ENCODE measurements at places on chromosomes 2 and 18. TPM values are rescaled to one million over a fixed set of nuclear protein-coding genes. Genes with fewer than 3 reads are reported as not detected.

LHCGR gene
- total RNA-seq: not detected

OTOF gene
- total RNA-seq: 0.87 TPM

ASXL2 gene
- 33.9 TPM for total RNA-seq

ALPI gene
- total RNA-seq: not detected

PROC gene
- total RNA-seq: not detected

ZNF804A gene
- not detected for total RNA-seq

CRYBA2 gene
- not detected for total RNA-seq

ALPG gene
- total RNA-seq: not detected

DNA sequence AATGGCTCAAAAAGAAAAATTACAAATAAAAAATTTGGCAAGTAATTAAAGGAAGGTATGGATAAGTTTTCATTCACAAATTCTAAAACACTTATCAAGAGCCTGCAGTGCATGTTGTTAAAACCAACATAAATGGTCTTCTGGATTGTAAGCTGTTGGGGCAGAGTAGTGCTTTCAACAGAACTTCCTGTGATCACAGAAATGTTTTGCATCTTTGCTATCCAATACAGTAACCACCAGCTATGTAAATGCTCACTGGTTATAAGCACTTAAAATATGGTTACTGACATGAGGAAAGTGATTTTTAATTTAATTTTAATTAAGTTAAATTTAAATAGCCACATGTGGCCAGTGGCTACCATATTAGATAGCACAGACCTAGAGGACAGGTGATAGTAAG, 133.1 kb downstream of the NBAS start:
- no peak for DNase-seq

DNA sequence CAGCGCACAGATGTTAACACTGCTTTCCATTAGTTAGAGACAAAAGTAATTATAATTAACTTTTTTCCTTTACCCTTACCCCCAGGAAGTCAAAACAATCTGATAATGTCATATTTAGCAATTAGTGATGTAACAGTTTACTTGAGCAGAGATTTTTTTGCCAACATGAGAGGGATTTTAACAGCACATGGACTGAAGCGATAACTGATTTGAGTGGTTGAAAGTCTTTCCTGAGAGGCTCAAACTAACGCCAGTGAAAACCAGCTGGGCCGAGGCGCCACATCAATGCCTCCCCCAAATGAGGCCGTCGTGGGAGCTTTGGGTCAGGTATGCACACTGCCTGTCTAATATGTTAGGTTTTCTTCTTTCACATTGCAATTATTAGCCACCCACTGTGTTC, 469.9 kb upstream of the SMIM21 start:
- no peak for DNase-seq

DNA sequence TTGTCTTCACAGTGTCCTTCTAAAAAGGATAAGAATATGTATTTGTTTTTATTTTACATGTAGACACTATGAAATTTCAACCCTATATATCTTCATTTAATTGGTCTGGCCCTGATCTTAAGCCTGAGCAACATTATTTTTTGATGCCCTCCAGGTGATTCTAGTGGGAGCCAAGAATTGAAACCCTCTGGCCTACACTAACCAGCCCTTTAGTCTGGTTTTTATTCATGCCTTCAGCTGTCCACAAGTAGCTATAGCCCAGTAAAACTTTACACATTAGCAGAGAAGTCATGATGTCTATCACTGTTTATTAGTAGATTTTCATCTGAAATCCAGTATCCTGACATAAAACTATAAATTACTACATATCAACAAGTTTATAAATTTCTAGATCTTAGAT, 52.7 kb upstream of the UBXN4 start:
- no peak for DNase-seq

DNA sequence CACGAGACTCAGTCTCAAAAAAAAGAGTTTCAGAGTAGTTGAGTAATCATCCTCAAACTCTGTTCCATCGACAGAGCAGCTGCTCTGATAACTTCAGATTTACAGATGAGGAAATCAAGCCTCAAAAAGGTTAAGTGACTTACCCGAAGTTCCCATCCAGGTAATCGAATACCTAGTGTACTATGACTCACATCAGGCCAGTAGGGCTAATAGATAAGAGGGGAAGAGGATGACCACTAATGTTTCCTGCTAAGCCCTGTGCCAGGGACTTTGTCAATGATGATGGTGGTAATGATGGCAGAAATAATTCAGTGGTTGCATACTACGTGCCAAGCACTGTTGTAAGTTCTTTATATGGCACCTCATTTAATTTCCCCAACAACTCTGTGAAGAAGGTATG, 80.9 kb downstream of the PLB1 start:
- no peak for DNase-seq

DNA sequence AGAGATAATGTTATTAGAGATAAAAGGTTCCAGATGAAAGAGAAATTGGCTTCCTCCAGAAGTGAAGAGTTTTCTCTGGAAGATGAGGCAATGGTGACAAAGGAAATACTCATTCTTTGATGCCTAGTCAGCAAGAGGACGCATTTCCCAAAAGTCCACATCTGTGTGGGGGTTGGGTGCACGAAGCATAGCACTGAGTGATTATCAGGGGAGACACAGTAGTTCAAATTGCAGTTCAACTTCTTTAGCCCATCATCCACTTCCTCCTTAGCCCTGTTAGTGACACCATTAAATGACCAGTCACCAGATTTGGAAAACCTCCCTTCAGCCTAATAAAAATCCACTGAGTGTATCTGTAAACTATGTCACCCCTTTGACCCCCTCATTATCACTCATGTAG, 80.9 kb upstream of the PHLPP1 start:
- no peak for DNase-seq

DNA sequence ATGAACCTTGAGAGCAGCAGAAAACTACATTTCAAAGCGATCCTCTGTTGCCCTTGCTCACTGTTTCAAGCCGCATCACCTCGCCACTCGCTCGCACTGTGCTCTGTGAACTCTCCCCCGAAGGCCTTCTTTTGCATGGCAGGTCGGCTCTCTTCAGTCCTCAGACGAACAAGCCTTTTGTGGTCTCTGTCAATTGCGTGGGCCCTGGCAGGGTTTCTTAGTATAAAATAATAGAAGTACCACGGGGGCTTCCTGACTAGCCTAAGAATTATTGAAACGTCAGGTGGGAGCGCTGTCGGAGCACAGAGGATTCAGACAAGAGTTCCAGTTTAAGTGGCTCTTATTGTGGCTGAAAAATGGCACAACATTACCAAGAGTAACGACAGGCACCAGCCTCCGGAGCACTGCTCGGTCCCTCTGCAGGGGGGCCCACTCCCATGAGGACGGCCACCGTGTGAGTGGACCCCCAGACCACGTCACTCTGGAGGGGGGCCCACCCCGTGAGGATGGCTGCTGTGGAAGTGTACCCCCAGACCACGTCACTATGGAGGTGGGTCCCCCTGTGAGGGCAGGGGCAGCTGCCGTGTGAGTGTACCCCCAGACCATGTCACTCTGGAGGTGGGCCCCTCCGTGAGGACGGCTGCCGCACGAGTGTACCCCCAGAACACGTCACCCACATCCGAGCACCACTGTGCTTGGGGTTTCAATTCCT, 237.7 kb downstream of the HDAC4 start:
- no peak for DNase-seq

DNA sequence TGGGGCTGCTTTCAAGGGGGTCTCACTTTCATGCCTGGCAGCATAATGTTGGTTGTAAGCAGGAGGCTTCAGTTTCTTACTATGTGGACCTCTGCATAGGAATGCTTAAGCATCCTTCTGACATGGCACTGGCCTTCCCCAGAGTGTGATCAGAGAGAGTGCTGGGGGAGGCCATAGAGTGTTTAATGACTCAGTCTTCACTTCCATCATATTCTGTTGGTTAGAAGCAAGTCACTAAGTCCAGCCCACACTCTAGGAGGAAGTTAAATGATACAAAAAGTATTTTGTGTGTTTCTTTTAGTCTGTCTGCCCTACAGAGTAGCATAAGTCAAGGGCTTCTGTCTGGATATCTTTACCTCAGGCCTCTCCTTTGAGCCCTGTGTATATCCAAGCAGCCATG, 64.9 kb downstream of the GALNT1 start:
- DNase-seq: no peak

DNA sequence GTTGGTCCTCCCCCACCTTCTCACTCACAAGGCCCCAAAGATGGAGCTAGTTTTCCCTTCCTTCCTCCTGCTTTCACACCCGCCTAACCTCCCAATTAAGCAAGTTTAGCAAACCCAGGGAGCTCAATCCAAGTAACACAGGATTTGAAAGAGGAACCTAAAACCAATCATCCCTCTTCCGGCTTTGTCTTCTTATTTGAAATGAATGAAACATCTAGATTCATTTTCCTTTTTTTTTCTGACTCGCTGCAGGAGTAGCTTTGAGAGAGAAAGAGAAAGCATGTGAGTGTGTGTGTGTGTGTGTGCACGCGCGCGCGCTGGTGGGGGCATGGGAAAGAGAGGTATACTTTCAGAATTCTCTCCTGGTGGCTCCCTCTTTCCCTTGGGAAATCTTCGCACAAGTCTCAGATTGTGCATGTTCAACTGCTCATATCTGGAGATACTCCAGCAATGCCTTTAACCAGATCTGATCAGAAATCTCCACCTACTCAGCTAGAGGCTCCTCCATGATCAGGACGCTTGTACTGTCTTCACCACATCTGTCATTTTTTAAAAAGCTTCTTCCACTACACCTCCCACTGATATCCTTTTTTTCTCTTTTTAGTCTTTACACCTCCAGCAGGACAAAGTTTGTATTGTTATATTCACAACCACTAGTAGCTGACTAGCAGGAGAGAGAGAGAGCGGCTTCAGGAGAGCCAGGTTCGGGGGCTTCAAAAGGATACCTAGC, 1.7 kb downstream of the SLC8A1 start:
- DNase-seq: no peak

DNA sequence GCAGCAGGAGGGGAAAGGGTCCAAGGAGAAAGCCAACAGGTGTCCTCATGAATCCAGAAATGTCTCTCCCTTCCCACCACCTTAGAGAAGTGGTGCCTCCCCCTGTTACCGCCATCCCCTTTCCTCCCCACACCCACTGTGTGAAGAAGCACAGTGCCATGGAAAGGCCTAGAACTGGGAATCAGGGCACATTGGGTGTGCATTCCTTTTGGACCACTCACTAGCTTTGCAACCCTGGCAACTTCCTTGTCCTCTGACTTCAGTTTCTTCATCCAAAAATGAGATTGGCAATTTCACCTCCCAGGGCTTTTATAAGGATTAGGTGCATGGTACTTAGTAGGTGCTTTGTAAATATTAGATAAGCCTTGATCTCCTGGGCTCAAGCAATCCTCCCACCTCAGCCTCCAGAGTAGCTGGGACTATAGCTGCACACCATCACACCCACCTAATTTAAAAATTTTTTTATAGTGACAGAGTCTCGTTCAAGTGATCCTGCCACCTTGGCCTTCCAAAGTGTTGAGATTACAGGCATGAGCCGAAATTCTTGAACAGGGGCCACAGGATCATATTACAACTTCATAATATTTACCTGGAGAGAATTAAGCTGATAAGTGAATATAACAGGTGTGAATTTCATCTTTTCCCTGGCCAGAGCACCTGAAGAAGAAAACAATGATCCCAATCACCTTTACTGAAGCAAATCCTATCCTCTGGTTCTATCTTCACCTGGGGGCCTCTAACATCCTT, 97.9 kb upstream of the TAF1B start:
- DNase-seq: no peak

- DNase-seq: no peak
Observed at GRCh38 chr2:37527361-37527760, 144.1 kb downstream of the CDC42EP3 start.

DNA sequence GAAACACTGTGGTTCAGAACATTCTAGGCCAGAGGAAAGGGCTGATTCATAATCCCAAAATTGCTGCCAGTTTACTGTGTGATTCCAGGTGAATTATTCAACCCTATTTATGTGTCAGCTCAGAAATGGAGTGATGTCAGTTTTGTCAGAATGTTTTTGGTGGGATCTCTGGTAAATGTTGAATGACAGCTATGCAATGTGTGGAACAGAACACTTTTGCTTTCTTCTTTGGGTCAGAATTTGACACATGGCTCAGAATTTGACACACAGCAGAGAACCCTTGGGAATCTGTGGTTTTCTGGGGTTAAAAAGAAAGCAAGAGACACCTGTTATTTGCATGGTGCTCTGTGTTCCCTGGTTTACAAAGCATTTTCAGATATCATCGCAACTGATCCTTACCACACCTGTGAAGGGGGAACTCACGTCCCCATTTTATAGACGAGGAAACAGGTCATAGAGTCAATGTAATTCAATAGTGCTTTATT, 1.6 kb upstream of the MTA3 start:
- DNase-seq: no peak

GRCh38 chr18:74081966-74082741, 65.5 kb downstream of the FBXO15 start:
- no peak for DNase-seq

- DNase-seq: no peak
Observed at GRCh38 chr2:154707994-154708575, 9.6 kb downstream of the KCNJ3 start.

DNA sequence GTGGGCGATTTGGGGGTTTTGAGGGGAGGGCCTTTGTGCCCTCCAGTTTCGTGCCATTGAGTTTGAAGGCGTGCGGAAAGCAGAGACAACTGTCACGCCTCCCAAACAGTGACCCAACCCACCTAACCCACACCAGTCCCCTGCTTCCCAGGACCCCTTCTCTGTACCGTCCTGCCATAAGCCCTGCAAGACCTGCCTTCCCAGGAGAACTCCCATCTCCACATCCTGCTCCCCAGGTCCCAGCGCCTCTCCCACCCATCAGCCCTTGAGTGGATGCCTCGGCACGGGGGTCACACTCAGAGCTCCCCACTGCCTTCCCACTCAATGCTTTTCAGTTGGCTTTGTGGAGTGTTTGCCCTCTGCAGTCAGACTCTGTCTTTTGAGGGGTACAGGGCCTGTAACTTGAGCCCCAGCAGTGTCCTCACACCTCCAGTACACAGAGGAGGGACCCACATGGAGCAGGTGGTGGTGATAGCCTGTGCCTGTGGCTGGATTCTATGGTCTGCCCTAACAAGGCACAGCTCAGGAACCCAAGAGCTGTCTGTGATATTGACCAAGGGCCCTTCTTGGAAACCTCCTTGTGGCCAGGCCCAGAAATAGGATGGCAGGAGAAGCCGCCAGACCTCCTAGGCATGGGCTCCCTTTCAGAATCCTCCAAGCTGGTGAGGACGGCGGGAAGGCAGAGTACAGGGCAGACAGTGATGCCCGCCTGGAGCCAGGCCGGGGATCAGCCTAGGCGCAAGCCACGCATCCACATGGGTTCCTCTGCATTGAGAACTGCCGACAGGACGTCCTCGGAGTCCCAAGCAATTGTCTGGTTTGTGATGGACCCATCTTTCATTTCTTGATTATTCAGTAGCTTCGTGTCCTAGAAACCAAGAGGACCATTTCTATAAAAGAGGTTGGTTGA, 44.4 kb upstream of the SMAD7 start:
- no peak for DNase-seq

GRCh38 chr2:181984060-181984459, 1.6 kb upstream of the PPP1R1C start:
- DNase-seq: no peak

GRCh38 chr2:226600184-226600583, 199.4 kb downstream of the IRS1 start:
- no peak for DNase-seq

DNA sequence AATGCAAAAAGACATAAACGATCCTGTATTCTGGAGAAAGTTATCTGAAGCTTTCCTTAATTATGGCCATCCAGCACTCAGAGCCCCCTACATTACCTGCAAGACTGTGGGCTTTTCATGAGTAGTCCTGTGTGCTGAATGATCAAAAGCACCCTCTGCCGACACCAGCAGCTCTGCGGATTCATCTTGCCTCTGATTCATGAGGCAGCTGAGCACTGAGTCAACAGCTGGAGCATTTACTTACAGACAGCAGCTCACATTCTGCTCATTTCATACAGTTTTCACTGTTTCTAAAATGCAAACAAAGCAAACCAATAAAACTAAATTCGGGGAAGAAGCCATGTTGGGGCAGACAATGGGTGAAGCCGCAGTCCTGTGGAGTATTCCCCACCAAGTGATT, 886.5 kb downstream of the CNTNAP5 start:
- no peak for DNase-seq

All from T-helper 17 cell (primary cell).